ENCODE measurements at places on chromosomes 5 and 9. TPM values are rescaled to one million over a fixed set of nuclear protein-coding genes. Genes with fewer than 3 reads are reported as not detected.

The RFK gene
- total RNA-seq = 19.1 TPM

The PCDHB12 gene
- total RNA-seq = 2.9 TPM

The IL31RA gene
- 0.89 TPM for total RNA-seq

The PCDHGA4 gene
- 13.9 TPM for total RNA-seq

The IRX2 gene
- total RNA-seq = 38.1 TPM

The CXCL14 gene
- total RNA-seq = 1.3 TPM

The PRRX2 gene
- total RNA-seq = 145 TPM

The SET gene
- 283 TPM for total RNA-seq

The FAM163B gene
- total RNA-seq = not detected

The PCDHGA12 gene
- 10.9 TPM for total RNA-seq

The GPSM1 gene
- total RNA-seq = 51.6 TPM

The WNK2 gene
- not detected for total RNA-seq

The GDNF gene
- total RNA-seq = 3.7 TPM

The OTP gene
- not detected for total RNA-seq

The ENTPD2 gene
- not detected for total RNA-seq

The SPATA6L gene
- total RNA-seq = 0.65 TPM

The PAEP gene
- not detected for total RNA-seq

DNA sequence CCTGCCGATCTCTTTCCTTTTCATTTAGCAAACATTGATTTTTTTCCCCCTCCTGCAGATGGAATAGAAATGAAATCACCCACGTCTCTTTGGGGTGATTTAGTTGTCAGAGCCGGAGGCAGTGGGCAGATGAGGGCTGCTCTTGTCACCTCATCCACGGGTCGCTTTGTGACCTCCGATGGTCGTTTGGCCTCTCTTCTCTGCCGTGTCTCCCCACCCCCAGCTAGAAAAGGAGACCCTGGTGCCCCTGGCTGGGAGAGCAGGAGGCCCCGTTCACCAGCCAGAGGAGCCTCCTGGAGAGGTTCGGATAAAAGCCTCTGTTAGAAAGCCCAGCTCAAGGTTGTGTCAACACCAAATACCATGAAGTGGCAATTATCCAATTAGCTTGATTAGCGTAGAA, 21.6 kb upstream of the RXRA start:
- DNase-seq = no peak

GRCh38 chr9:105647595-105648349, 14.5 kb upstream of the TAL2 start:
- DNase-seq = no peak

DNA sequence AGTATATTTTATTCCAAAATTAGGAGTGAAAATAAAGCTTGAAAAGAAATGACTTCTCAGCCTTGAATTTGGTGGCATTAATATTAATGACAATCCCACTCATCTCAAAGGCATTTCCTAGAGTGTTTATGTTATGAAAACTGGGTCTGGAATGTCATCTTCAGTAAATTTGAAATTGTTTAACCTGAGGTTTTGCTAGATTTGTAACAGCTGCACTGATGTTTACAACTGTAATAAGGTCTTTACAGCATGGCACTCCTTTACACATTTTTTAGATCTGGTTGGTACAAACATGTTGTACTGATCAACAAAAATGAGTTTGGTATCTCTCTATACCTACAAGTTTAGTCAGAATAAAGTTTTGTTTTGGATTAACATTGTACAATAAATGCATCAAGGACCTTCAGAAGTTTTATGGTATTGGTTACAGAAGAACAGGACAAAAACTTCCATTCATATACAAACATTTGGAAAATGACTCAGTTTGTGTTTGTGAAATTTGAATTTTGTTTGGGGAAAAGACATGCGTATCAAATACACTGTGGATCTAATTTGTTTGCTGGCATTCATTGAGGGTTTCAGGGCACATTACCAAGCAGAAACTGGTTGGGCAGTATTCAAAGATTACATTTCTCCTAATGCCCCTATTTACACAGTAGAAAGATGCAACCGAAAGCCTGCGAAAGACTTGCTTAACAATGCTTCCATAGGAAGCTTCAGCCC, 11.6 kb downstream of the FANCC start:
- peak; percentile 22 for DNase-seq

DNA sequence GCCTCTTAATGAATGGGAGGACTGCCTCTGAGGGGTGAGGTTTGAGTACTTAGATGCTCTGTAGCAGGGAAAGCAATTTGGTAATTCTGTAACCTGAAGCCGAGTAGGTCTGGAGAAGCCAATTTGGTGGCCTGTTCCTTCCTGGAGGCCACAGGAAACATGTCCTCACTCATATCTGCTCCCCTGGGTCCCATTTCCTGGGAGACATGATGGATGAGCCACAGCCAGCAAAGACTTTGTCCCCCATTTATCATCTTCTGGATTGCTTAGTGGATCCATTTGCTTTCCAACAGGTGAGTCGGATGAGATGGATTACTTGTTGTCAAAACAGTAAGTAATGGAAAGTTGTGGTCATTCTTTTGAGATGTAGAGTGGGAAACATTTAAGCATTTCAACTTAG, 99.8 kb upstream of the KLF9 start:
- no peak for DNase-seq

- peak; percentile 55 for DNase-seq
Observed at GRCh38 chr5:159052401-159053011, 47.2 kb downstream of the EBF1 start.

GRCh38 chr5:56569566-56569965, 245.8 kb upstream of the MAP3K1 start:
- DNase-seq = peak; percentile 59

DNA sequence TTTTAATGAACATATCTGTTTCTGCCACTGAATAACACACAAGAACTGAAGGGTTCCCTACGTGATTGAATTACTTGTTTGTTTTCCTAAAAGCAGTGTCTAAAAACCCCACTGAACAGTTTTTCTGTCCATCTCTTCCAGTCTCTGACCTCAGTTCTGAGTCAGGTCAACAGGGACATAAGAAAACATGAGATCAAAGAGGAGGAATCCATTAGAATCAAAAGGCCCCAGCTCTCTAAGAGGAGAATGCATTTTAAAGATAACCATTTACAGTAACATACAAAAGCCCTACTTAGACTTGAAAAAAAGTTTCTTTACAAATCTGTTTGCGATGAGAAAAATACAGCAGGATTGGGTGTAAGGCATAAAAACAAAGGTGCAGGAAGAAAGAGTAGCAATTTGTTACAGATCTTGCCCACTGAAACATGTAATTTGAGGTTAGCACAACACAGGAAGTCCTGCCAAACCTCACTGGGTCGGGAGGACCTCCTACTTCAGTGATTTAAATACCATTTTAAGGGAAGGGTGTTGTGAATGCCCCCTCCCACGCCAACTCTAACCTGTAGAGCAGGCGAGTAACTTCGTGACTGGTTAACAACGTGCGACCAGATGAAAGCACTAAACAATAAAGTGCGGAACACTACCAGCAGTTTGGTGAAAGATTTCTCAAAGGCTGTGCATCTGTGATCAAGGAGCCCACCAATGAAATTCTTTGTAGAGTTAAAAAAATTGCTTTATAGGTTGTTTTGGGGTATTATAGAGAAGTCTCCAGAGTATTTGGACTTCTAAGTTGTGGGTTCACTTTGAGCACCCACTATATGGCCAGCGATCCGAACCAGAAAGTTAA, 1.3 kb downstream of the QSOX2 start:
- no peak for DNase-seq

DNA sequence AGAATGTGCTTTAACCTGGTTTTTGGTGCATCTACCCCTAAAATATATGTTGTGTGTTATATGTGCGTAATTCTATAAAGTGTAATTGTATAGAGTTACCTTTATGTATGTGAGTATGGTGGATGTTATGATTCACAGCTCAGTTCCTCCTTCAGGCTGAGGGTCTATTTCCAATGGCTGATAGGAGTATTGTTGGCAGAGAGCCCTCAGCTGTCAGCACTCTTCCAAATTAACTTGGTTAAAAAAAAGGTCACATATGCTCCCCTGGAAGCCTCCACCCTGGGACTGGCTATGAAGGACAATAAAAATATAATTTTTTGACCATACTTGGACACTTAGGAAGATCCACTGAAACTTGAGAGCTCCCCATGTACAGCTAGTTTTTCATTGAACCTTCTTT, 250.4 kb upstream of the CDH12 start:
- no peak for DNase-seq

- DNase-seq = peak; percentile 99
Observed at GRCh38 chr5:148965511-148966265, 97.2 kb downstream of the SH3TC2 start.

- peak; percentile 64 for DNase-seq
Observed at GRCh38 chr5:168132241-168132641, 159.2 kb upstream of the WWC1 start.

GRCh38 chr5:107372723-107373450, 297.9 kb downstream of the EFNA5 start:
- no peak for DNase-seq

- DNase-seq = peak; percentile 74
Observed at GRCh38 chr5:8730194-8730593, 815.7 kb downstream of the SEMA5A start.

DNA sequence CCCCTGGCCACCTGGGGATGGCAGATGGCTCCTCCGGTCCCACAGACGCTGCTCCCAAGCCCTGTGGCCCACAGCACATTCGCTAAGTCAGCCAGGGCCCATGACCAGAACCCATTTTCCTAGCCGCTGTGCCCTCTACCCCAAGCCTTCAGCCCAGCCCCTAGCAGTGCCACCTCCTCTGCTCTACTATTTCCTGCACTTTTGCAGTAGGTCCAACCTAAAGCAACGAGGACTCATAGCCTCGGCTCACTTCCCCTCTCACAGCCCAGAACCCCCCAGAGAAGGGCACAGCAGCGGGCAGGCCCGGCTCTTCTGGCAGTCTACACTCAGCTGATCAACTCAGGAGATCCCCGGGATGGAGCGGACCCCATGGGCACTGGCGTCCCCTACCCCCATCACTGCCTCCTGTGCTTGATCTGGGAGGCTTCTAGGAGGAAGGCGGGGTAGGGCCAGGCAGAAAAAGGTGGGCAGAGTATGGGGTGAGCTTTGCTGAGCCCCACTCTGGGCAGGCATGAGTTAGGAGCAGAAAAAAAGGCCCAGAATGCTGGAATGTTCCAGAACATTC, 111.2 kb downstream of the ZNF354C start:
- DNase-seq = no peak

GRCh38 chr9:77085416-77085815, 66.0 kb downstream of the FOXB2 start:
- DNase-seq = peak; percentile 13

- DNase-seq = no peak
Observed at GRCh38 chr5:126523818-126524510, 71.1 kb downstream of the ALDH7A1 start.

GRCh38 chr5:166377756-166378155, 1913.7 kb upstream of the WWC1 start:
- DNase-seq = no peak

GRCh38 chr5:59873113-59873512, 20.4 kb downstream of the PDE4D start:
- peak; percentile 75 for DNase-seq

- no peak for DNase-seq
Observed at GRCh38 chr5:94632024-94632423, 13.6 kb downstream of the SLF1 start.

DNA sequence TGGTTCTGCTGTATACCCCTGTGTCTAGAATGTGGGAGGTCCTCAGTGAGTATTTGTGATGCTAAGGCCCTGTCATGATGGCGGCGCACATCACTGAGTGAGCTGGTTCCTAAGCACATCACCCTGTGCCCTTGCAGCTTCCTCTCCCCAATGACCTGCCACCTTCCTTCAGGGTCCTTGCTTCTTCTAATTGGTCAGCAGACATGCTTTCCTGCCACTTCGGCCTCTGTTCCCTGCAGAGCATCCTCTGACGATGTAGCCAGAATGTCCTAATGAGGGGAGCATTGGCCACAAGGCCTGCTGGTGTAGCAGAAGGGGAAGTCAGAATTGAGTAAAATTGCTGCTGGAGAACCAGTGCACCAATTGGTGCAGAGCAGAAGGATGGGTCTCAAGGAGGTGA, 31.1 kb upstream of the ANGPTL2 start:
- no peak for DNase-seq

GRCh38 chr5:139251281-139251687, 42.3 kb upstream of the MATR3 start:
- no peak for DNase-seq

DNA sequence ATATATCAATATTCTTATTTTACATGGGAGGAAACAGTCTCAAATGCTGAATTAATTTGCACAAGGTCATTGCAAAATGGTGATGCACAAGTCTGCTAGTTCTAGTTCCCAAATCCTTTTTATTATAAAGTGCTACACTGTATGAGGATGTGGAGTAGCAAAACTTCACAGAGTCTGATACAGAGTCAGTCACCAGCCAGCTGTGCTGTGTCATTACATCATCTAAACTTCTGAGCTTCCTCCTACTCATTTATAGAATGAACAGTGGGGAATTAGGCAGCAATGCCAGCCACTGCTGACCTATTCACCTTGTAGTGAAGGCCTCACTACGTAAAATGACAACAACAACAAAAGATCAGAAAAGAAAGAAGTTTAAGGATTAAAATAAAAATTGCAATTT, 357.8 kb downstream of the TMEM167A start:
- peak; percentile 17 for DNase-seq

DNA sequence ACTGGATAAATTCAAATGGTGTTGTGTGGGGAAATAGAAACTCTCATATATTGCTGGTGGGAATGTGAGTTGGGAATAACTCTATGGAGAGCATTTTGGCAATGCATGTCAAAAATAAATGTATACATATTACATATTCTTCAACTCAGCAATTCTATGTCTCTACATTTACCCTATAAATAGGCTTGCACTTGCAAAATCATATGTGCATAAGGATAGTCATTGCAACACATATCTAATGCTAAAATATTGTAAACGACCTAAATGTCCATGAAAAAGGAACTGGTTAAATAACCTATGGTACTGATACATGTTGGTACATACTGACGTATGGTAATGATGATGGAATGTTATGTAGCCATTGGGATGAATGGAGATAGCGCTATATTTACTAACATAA, 94.5 kb upstream of the CHD1 start:
- no peak for DNase-seq

DNA sequence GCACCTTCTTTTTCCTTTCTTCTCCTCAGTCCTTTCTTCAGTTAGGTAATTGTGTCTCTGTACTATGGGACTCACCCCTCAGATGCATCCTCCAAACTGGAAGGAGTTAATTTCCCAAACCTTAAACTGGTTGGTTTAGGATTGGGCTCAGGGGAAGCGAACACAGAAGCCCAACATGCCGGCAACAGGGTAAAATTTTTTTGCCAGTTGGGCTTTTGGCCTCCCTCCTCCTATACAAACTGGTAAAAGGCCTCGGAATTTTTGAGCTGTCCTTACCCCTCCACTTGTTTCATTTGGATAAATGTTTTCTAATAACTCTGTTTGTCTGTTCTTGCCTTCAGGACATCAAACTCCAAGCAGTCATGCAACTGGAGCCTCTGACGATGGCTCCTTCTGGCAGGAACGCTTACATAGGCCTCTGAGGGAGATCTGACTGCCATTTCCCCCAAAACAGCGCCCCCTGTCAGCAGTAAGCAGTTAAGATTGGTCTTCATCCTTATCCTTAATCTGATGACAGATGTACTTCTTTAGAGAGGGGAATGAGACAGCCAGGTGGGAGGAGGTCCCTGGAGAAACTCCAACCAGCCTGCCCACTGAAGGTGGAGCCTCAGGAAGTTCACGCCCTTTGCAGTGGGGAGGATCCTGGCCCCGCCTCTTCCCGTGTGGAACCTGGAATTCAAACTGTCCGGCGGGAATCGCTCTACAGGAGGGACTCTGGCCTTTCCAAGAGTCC, 57.8 kb upstream of the SPINK5 start:
- no peak for DNase-seq

GRCh38 chr9:126033956-126034355, 286.8 kb downstream of the PBX3 start:
- no peak for DNase-seq

GRCh38 chr5:144205141-144205551, 34.5 kb downstream of the KCTD16 start:
- peak; percentile 72 for DNase-seq

- no peak for DNase-seq
Observed at GRCh38 chr5:163245584-163245983, 191.8 kb upstream of the CCNG1 start.
